ENCODE measurements at places on chromosomes 2 and 18. TPM values are rescaled to one million over a fixed set of nuclear protein-coding genes. Genes with fewer than 3 reads are reported as not detected.

DNA sequence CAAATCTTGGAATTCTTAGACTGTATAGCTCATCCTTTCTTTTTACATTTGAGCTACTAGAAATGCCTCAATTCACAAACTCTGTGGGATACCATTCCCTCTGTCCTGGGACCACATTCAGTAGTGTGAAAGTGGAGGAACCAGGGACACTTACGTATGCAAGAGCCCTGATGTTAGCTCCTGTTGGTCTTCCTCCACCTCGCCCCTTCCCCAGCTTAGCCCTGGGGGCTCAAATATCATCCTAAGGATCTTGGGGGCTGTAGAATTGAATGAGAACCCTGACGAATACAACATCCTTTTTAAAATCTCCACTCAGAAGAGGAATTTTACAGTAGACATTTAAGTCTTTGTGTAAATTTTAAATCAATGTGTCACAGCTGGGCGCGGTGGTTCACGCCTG lies 65.2 kb upstream of the RAPH1 start:
- H3K4me3 ChIP-seq: no peak overlapping the region
- H3K36me3 ChIP-seq: no peaks in the 10 kb centered on the region
- H3K27ac ChIP-seq: no peak overlapping the region
- no peak for DNase-seq
- H3K4me1 ChIP-seq: no peaks in the 10 kb centered on the region
- H3K27me3 ChIP-seq: no peaks in the 10 kb centered on the region

DNA sequence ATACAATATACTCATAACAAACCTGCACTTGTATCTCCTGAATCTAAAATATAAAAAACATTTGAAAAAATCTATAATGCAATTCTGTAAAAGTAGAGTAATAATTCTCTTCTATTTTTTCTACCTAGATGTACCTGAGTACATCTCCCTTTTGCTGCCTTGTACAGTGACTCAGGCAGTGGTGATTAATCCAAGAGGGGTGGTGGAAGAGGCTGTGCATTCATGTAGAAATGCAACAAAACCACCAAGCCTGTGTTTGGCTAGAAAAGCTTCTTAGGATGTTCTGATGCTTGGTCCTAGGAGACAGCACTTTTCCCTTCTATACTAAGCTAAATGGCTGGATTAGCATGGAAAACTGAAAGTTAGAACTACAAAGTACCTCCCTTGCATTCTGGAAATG lies 245.8 kb downstream of the DPP10 start:
- H3K27ac ChIP-seq: no peak overlapping the region
- H3K36me3 ChIP-seq: no peaks in the 10 kb centered on the region
- H3K4me1 ChIP-seq: no peaks in the 10 kb centered on the region
- no peak overlapping the region for H3K4me3 ChIP-seq

- H3K4me3 ChIP-seq: no peak overlapping the region
- H3K4me1 ChIP-seq: no peaks in the 10 kb centered on the region
- DNase-seq: no peak
- H3K27me3 ChIP-seq: no peaks in the 10 kb centered on the region
- H3K27ac ChIP-seq: no peak overlapping the region
- no peaks in the 10 kb centered on the region for H3K36me3 ChIP-seq
Observed at GRCh38 chr2:225650041-225650440, 250.5 kb downstream of the NYAP2 start.

DNA sequence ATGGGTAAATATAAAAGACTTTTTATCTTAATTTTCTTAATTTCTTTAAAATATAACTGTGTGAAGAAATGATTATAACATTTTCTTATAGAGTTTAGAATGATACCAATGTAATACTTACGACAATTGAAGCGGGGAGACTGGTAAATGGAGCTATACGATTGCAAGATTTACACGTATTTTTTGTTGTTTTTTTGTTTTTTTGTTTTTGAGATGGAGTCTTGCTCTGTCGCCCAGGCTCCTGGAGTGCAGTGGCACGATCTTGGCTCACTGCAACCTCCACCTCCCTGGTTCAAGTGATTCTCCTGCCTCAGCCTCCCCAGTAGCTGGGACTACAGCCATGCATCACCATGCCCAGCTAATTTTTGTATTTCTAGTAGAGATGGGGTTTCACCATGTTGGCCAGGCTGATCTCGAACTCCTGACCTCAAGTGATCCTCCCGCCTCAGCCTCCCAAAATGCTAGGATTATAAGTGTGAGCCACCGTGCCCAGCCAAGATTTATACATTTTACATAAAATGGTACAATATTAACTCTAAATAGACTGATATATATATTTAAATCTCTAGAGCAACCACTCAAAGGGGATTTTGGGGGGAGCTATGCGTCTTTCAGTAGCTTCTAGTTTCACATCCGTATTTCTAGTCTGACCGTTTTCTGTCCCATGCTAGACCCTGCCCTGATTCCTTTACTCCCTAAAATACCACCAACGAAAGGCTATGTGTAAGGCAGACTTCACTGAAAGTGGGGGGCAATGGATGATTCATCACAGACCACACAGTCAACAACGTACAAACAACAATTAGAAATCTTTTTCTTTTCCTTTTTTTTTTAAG lies 28.2 kb upstream of the ATG16L1 start:
- H3K27me3 ChIP-seq: no peaks in the 10 kb centered on the region
- no peaks in the 10 kb centered on the region for H3K36me3 ChIP-seq
- H3K27ac ChIP-seq: no peak overlapping the region
- DNase-seq: no peak
- H3K4me3 ChIP-seq: no peak overlapping the region

- no peak overlapping the region for H3K27ac ChIP-seq
- no peaks in the 10 kb centered on the region for H3K36me3 ChIP-seq
- no peaks in the 10 kb centered on the region for H3K4me1 ChIP-seq
- H3K4me3 ChIP-seq: no peak overlapping the region
- DNase-seq: no peak
- no peaks in the 10 kb centered on the region for H3K27me3 ChIP-seq
Observed at GRCh38 chr2:16584084-16584483, 81.5 kb downstream of the CYRIA start.

GRCh38 chr18:49572611-49573345 lies 10.9 kb downstream of the LIPG start:
- no peaks in the 10 kb centered on the region for H3K27me3 ChIP-seq
- H3K4me1 ChIP-seq: no peaks in the 10 kb centered on the region
- no peaks in the 10 kb centered on the region for H3K36me3 ChIP-seq
- no peak overlapping the region for H3K4me3 ChIP-seq

DNA sequence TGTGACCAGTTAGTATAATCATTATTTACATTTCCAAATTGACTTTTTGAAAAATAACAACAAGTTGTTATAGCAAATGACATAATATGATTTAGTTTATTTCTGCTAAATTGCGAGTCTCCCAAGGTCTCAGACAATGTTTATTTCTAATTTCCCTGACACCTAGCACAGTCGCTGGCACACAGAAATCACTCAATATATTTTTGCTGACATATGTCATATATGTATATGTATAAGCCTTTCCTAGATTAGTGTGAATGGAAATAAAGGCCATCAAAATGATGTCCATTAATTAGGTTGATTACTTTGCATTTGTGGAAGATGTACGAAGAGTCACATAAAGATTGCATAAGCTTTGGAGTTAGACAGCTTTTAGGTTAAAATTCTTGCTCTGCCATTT lies 136.7 kb upstream of the CDH2 start:
- no peaks in the 10 kb centered on the region for H3K4me1 ChIP-seq
- H3K27me3 ChIP-seq: no peaks in the 10 kb centered on the region
- no peak overlapping the region for H3K27ac ChIP-seq
- H3K36me3 ChIP-seq: no peaks in the 10 kb centered on the region
- no peak overlapping the region for H3K4me3 ChIP-seq

DNA sequence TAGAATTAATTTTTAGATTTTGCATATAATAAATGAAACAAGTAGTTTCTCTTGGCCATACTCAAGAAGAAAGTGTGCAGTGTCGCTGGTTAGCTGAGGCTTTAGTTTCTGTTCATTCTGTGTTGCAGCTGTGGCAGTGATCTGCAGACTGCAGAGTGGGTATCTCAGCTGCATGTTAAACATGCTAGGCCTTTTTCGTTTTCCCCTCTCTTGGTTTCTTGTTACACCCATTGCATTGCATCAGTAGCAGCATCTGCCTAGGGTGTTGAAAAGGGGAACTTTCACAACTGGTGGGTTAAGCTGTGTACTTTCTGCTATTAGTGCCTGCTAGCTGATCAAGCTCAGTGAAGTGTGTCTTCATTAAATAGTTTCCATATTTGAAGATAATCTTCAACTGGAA lies 51.3 kb downstream of the ACSL3 start:
- no peak overlapping the region for H3K4me3 ChIP-seq
- H3K4me1 ChIP-seq: peaks cover 4% of the 10 kb centered on the region
- no peak for DNase-seq

- H3K36me3 ChIP-seq: no peaks in the 10 kb centered on the region
- no peaks in the 10 kb centered on the region for H3K4me1 ChIP-seq
- DNase-seq: no peak
- H3K27me3 ChIP-seq: no peaks in the 10 kb centered on the region
- H3K27ac ChIP-seq: no peak overlapping the region
Observed at GRCh38 chr2:6975988-6976387, 58.8 kb downstream of the RNF144A start.

Gene MRO
- total RNA-seq: 0.23 TPM

DNA sequence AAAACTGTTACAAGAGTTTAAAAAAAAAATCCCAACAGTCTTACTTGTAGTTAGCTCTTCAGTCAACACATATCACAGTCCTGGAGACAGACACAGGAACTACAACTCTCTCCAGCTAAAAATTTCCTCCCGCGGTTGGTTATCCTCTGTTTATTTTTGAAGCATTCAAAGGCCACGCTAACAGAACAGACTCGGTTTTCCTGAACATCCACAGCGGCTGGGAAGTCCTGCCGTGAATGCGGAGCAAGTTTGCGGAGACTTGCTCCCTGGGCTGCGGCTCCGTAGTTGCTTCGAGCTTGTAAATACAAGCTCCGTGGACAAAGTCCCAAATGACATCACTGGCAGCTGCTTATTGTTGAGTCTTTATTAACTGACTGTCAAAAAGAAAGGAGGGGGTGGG lies at the start of gene NCKAP5:
NCKAP5 (minus strand) TSS at position 292 of the 400 bp plus-strand sequence. CDS start 50,937 bp downstream, outside the sequence.
- peak; percentile 44 for DNase-seq
- no peaks in the 10 kb centered on the region for H3K27me3 ChIP-seq
- H3K4me3 ChIP-seq: peak within 1 kb of the TSS; percentile 6
- H3K27ac ChIP-seq: peak within 1 kb of the TSS; percentile 27
- H3K36me3 ChIP-seq: no peaks in the 10 kb centered on the region
